ELR (cell line): ENCODE measurements at places on chromosomes 7 and 10.

GRCh38 chr7:134789967-134790685, 10.7 kb downstream of the CALD1 start:
- DNase-seq = no peak

DNA sequence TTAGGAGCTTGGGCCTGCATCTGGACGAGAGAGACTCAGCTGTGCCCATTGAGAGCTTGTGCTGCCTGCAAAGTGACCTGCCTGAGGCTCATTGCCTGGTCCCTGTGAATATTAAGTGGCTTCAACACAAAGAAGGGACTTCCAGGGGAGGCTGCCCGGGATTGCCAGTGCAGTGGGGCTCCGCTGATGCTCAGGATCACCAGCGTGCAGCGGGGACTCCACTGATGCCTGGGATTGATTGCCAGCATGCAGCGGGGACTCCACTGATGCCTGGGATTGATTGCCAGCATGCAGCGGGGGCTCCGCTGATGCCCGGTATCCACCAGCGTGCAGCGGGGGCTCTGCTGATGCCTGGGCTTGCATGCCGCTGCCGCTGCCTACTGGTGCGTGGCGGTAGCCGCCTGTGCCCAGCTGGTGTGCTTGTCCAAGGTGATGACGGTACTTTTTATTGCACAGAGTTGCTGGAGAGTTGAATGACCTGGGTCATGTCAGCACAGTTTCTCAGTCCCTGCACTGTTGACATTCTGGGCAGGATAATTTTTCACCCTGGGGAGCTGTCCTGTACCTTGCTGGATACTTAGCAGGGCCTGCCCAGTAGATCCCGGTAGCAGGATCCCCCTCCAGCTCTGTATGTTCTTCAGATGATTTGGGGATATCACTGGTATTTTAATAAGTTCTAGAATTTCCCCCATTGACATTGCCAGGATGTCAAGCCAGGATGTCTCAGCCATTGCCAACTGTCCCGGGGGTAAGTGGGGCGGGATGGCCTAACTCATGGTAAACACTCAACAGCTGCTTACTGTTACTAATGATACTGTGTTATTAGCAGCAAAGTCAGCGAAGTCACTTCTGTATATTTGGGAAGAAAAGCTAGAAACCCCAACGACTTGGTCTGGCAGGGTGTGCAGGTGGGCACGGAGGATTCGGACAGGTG, 13.0 kb downstream of the DOCK1 start:
- no peak for DNase-seq

GRCh38 chr7:32869716-32870115, 21.8 kb downstream of the KBTBD2 start:
- peak; percentile 33 for DNase-seq

- DNase-seq = no peak
Measured at GRCh38 chr7:152899548-152900109, 140.1 kb downstream of the ACTR3B start.

DNA sequence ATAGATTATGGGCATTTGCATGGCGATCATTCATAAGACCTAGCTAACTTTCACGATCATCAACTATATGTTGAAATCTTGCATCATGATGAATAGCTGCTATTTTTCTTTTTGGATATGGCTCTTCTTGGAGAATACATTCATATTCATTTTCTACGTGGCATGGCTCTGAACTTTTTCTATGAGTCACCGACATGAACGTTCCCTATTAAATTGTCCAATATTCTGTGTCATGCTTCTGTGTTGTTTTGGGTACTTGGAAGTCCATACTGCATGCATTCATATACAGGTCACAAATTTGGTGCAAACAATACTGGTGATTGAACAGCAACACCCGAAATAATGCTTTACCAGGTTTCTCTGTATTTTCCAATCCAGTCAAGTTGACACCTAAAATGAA, 37.9 kb upstream of the ANKRD1 start:
- peak; percentile 8 for DNase-seq

DNA sequence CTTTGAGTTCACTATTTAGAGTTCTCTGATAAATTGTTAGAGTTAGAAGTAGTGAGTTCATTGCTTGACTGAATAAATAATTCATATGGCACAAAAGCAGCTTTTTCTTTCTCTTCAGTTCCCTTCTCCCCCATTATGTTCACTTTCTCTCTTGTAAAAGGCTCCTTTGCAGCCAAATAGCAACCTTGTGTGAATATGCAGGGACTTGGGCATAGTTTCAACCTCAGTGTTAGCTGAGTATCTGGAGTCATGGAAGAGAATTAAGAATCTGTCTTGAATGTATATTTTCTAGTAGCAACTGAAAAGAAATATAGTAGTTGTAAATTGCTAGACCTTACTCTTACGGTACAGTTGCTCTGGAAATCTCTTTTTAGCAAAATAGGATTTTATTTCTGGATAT, 31.9 kb downstream of the ZEB1 start:
- no peak for DNase-seq

GRCh38 chr7:4256286-4256685, 425.8 kb upstream of the FOXK1 start:
- no peak for DNase-seq

DNA sequence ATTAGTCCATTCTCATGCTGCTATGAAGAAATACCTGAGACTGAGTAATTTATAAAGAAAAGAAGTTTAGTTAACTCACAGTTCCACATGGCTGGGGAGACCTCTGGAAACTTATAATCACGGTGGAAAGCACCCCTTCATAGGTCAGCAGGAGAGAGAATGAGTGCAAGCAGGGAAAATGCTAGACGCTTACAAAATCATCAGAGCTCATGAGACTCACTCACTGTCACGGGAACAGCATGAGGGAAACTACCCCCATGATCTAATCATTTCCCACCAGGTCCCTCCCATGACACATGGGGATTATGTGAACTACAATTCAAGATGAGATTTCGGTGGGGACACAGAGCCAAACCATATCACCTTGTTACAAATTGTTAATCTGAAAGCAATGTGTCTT, 15.8 kb downstream of the TAS2R39 start:
- no peak for DNase-seq
